Left lobe of liver (tissue), 2 donors: ENCODE measurements at places on chromosomes 11 and 22.
A peak's percentile ranks its signal among the peaks of the same experiment; 100 is the strongest.

DNA sequence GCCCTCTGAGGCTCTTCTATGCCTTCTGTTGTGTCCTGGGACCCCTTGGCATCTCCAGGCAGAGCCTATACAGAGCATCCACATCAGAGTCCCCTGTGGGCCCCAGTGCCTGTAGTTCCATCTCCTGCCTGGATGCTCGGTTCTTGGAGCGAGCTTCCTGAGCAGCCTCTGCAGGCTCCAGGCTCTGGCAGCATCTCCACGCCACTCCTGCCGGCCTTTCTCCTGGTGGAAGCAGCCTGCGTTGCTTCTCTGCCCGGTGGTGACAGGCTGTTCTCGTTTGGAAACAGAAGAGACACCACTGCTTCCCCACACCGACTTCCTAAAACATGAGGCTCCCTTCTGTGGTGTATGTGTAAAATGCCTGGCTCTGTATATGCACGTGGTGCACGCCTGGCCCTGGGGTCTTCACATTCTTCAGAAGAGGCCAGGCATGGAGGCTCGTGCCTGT is 52.8 kb downstream of the BCR start:
- DNase-seq = no peak

- no peak for DNase-seq
Observed at GRCh38 chr11:128789497-128790150, 77.5 kb downstream of the KCNJ1 start.

- DNase-seq = no peak
Observed at GRCh38 chr11:69210310-69211035, 54.7 kb downstream of the SMIM38 start.

GRCh38 chr11:13019313-13019712 is 10.2 kb downstream of the RASSF10 start:
- DNase-seq = no peak

GRCh38 chr11:100741866-100742625 is 55.0 kb downstream of the ARHGAP42 start:
- no peak for DNase-seq

DNA sequence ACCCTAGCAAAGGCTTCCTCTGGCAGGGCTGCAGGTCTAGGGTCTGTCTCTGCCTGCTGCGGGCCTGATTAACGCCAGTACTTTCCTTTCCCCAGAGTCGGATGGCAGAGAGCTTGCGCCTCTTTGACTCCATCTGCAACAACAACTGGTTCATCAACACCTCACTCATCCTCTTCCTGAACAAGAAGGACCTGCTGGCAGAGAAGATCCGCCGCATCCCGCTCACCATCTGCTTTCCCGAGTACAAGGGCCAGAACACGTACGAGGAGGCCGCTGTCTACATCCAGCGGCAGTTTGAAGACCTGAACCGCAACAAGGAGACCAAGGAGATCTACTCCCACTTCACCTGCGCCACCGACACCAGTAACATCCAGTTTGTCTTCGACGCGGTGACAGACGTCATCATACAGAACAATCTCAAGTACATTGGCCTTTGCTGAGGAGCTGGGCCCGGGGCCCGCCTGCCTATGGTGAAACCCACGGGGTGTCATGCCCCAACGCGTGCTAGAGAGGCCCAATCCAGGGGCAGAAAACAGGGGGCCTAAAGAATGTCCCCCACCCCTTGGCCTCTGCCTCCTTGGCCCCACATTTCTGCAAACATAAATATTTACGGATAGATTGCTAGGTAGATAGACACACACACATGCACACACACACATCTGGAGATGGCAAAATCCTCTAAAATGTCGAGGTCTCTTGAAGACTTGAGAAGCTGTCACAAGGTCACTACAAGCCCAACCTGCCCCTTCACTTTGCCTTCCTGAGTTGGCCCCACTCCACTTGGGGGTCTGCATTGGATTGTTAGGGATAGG is 18.6 kb downstream of the RSPH14 start:
- no peak for DNase-seq

DNA sequence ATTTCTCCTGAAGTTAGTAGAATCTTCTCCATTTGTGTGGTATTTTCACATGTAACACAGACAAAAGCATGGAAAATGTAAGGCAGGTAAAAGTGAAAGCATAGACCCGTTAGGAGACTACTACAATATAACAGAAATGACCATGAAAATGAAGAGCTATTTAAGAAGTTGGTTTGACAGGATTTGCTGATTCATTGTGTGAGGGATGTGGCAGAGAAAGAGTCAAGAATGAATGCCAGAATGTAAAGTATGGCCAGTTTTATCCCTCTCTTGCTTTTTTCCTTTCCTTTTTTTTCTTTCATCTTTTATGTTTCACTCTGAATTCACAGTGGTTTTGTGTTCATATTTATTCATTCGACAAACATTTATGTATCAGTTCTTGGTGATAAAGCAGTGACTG is 115.9 kb downstream of the ARFGAP2 start:
- DNase-seq = no peak

DNA sequence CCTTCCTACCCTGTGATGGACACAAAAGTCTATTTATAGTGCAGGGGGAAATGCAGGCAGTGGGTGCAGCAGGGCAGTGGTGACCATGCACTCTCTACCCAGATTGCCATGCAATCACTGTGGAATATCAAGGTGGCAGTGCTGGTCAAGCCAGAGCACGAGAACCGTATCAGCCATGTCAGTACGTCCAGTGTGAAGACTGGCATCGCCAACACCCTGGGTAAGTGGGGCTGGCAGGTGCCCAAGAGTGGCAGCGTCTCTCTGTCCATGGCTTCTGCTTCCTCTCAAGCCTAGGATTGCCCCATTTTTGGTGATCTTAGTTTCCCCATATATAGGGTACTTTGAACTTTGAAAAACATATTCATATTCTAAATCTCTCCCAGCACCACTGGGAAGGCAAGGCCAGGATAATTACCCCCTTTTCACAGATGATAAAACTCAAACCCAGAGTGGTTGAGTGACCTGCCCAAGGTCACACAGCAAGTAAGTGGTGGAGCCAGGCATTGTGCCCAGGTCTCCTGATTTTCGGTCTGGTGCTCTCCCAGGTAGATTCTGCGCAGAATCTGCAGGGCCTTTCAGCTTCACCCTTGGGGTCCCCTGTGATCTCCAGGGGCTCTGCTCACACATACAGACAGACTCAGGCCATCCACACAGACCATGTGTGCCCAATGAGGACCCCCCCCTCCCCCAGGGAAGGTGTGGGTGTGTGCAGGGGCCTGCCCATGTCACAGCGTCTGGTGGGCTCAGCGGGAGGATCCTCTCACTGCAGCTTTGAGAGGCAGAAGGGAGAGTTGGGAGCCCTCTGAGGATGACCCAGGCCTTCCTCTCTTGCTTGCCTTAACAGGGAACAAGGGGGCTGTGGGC is 7.1 kb downstream of the INPPL1 start:
- no peak for DNase-seq

DNA sequence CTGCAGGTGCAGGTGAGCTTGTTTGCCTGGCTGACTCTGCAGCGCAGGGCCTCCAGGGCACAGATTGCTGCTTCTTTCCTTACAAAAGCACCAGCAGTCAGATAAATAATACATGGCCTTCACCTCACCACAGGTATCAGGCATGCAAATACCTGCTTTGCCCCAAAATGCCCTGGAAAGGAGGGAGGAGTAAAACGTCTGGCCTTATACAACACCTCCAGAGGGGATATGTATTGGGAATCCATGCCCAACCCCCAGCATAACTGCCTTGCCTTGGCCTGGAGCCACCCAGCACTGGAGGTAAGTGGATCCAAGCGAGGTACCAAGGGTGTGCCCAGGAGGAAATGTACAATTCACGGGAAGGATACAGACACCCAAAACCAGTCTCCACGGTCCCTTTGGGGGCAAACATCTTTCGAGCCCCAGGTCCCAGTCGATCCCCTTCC is 860 bp downstream of the TMEM184B start:
- peak; percentile 58 for DNase-seq

GRCh38 chr11:70876685-70877084 is 375.7 kb downstream of the SHANK2 start:
- no peak for DNase-seq

DNA sequence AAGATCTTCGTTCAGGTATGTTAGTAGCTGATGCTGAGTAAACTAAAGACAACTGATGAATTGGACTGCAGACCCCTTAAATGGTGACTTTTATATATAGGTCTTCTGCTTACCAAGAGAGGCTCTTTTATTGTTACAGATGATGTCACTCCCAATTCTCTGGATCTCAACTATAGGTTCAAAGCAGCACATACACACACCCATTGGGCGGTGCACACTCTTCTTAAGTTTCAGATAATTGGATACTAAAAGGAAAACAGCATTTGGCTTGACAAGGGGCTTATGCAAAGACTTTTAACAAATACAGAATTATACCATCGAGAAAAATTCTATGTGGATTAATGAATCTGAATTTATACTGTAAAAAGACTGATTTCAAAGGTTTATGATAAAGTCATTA is at the start of gene PTH:
TSS of gene PTH (minus strand) at position 69 of the 400 bp plus-strand sequence. CDS start 3,142 bp downstream, outside the sequence.
- DNase-seq = no peak

DNA sequence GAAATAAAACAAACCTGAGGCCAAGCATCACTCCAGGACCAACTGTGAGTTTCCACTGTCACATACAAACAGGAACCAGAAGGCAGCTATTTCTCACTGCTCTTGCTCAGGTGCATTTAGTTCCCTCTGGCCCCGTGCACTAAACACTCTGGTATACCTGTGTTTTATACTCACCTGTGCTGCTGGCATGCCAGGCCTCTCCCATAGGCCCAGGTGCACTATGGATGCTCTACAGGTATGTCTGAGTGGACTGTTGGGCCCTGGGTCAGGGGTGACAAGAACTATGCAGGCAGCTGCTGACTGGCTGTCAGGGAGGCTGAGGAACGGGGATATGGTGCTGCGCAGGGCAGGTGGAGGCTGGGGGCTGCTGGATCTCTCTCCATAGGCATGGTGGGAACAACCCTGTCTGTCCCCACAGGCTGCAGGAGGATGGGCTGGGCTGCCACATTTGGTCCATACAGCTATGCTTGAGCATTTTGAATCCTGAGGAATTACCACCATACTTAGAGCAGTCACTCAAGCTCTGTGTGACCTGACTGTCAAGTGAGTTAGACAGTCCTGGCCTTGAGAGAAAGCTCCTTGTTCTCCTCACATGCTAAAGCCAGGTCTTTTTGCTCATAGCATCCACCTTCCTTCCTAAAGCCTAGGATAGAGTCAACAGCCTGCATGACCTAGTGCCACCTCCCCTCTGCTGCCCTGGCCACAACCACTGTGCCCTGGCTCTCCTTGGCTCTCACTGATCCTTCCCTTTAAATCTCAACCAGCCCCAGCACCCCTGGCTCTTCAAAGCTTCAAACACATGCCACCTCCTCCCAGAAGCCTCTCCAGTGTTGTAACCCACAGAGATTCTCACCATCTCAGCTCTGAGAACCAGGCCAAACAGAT is 72.9 kb downstream of the C11orf58 start:
- DNase-seq = no peak

- no peak for DNase-seq
Observed at GRCh38 chr11:14908214-14908880, 16.3 kb upstream of the CYP2R1 start.

DNA sequence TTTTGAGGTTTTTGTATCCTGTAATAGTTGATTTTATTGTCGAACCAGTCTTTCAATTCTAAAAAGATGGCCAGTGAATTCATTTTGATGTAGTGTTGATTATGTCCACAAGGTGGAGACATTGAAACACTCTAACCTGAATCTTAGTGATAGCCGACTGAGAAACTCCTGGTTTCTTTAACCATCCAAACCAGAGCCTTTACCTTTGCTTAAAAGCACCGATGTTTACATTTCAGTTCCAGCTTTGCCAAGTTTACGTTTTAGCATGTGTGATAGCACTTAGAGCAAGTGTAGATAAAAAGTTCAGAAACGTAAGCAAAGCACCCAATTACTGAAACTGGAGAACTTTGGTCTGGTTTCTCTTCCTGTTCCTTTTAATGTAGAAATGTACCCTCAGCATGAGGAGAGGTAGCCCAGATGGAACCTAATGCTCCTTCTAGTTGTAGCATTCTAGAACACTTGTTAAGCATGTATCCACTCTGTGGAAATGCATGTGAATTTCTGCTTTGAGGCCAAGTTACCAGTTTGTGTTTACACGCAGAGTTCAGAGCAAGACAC is 208.6 kb downstream of the DBX1 start:
- no peak for DNase-seq

DNA sequence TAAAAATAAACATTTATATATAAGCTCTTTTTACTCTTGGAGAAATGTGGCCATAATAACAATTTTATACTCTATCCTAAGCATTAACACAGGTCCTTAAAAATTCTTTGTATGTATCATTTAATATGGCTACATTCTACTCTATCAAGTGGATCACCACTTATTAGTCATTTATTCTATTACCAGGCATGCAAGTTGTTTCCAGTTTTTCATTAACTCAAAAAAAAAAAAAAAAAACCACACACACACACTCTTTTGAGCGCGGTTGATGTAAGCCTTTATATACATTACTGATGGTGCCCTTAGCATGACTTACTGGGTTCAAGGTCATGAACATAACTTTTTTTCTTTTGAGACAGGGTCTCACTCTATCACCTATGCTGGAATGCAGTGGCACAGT is 47.1 kb upstream of the MICAL2 start:
- DNase-seq = no peak

- no peak for DNase-seq
Observed at GRCh38 chr11:114196997-114197703, 99.0 kb upstream of the NNMT start.

DNA sequence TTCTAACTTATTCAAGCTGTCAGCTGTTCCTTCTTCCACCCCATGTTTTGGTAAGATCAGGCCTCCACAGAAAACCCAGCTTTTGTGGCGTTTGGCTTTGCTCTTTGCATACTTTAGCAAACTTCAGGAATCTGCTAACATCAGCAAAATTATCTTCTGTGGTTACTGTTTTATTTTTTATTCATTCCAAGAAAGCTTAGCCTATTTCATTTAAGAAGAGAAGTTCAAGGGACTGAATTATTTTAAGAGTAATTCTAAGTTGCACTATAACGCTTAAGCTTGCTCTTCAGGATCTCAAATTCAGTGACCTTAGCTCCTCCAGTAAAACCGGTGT is 1.1 kb downstream of the JHY start:
- no peak for DNase-seq

- DNase-seq = no peak
Observed at GRCh38 chr11:59614277-59615119, 1.1 kb downstream of the OSBP start.

DNA sequence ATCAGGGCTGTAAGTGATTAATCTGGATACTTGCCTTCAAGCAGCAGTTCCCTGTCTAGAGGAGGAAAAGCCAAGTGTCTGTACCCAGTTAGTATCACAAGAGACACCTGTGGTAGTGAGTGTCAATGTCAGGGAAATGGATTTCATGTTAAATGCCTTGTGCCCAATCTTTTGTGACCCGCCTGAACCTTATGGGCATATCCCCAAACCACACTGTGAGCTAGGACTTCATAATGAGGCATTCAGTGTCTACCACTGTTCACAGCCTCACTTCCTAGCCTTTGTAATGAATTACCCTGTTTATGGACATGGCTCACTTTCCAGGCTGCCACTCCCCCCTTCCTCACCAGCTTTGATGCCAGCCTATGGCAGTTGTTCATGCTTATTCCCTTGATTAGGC is 125.1 kb downstream of the TRIM44 start:
- DNase-seq = no peak
